ENCODE measurements at places on chromosomes 13 and 19.

GRCh38 chr19:2249880-2250765, 1.0 kb downstream of the AMH start:
- no peak for DNase-seq

- no peak for DNase-seq
Measured at GRCh38 chr19:5139583-5140325, 170.8 kb downstream of the KDM4B start.

- DNase-seq: no peak
Measured at GRCh38 chr13:89279374-89279773, 1608.2 kb downstream of the SLITRK5 start.

- DNase-seq: no peak
Measured at GRCh38 chr13:66927562-66927961, 302.6 kb downstream of the PCDH9 start.

DNA sequence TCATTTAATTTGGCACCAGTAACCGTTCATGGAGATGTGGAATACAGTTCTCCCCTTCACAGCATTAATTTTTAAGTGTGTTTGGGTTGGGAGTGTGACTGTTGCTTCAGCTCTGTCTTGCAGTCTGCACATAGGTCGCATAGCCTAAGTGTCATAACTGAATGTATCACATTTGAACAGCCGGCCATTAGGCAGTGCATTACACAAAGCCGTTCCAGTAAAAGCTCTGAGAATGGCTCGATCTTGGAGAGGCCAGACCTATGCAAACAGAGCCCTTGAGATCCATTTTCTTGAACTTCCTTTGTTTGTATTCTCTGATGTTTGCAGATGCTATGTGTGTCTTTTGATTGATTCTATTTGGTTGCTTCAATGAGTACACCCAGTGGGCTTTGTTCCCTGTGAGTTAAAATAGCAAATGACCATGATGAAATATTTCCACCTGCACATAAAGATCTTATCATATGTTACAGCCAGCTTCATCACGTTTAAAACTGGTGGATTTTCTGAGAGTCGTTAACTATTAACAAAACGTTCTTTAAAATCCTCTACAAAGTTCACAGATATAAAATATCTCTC, 1104.9 kb upstream of the SLC10A2 start:
- DNase-seq: no peak

Measured in trophoblast cell (in vitro differentiated cells and primary cell).